ENCODE measurements at places on chromosomes 2 and 18.
A peak's percentile ranks its signal among the peaks of the same experiment; 100 is the strongest.

- no peak for DNase-seq
Observed at GRCh38 chr2:38251940-38252339, 125.1 kb downstream of the ATL2 start.

DNA sequence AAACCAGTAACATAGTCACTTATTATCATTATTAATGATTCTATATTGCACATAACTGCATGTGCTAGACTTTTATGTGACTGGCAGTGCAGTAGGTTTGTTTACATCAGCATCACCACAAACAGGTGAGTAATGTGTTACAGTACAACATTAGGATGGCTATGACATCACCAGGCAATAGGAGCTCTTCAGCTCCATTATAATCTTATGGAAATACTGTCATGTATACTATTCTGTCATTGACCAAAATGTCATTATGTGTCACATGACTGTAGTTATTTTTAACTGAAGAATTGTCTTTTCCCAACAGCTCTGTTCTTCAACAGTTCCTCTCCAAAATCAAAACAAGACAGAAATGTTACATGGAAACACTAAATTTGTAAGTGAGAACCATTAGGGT is 96.3 kb downstream of the C18orf54 start:
- DNase-seq: no peak

GRCh38 chr18:56538746-56539145 is 99.6 kb downstream of the TXNL1 start:
- DNase-seq: no peak

GRCh38 chr2:64773461-64774118 is 119.9 kb upstream of the SERTAD2 start:
- no peak for DNase-seq

DNA sequence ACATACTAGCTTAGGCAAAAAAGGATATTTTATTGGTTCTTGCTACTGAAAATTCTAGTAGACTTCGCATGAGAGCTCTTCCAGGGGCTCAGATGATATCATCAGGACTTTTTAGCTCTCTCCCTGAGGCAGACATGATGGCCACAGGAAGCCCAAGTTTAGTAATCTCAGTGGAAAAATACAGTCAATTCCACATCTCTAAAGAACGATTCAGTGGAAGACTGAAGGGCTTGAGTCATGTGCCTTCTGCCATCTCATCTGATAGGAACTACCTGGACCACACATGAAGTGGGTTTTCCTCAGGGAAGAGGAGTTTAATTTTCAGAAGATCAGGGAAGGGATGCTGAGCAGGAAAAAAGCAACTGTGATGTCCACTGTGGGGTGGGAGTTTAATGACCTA is 117.3 kb downstream of the TTC27 start:
- DNase-seq: no peak

GRCh38 chr2:98895901-98896300 is 40.1 kb downstream of the CRACDL start:
- no peak for DNase-seq

- DNase-seq: no peak
Observed at GRCh38 chr2:221380062-221380461, 192.0 kb downstream of the EPHA4 start.

- no peak for DNase-seq
Observed at GRCh38 chr18:22267225-22267624, 97.8 kb downstream of the GATA6 start.

DNA sequence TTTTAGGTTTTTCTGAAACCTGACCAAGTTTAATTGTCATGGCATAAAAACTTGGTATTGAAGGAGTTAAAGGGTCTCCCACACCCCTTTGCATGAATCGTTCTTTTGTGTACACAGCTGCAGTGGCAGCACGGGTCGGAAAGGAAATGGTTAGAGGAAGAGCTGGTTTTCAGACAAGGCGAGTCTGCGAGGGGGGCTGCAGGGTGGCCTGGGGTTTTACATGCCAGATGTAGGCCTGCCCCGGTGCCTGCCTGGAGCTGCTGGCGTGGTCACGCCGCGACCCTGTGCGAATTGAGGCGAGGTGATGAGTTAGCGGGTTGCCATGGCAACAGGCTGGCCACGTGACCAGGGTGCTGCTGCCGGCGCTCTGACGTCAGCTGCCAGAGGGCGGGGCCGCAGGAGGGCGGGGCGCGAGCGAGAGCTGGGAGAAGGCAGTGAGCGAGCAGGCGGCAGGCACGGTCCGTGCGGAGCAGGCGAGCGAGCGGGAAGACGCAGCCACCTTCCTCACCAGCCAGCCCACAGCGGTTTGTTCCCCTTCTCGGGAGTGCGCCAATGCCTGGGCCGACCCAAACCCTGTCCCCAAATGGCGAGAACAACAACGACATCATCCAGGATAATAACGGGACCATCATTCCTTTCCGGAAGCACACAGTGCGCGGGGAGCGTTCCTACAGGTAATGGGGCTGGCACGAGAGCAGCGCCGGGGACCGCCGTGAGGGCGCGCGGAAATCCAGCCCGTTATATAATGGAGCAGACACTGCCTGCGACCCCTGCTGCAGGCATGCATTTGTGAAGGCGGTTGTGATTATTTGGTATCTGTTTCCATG is at the start of gene MAPRE2:
Gene MAPRE2, plus strand, starts transcription at position 426 of the 827 bp plus-strand sequence. Its CDS starts 127 bp downstream, at position 553.
- peak; percentile 61 for DNase-seq

GRCh38 chr18:21857871-21858270 is 117.3 kb downstream of the MIB1 start:
- DNase-seq: no peak

DNA sequence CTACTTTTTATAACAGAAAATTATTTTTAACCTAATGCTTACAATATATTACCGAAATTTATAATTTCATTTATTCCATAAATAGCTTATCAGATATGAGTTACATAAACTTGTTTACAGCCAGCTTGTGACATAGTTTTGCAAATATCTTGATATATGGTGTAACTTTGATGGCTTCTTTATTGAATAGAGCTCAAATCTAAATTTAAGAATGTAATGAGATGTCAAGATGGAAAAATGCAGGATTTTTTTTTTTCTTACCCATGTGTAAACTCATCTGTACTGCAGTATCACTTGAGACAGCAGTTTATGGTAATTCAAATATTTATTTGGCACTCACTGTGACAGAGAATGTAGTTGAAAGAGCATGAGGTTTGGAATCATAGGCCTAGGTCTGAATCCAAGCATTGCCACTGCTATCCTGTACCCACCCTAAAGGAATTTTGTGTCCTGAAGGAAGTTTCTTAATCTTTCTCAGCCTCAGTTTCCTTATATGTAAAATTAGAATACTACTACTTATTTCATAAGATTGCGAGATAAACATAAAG is 3.8 kb downstream of the CREB1 start:
- no peak for DNase-seq

DNA sequence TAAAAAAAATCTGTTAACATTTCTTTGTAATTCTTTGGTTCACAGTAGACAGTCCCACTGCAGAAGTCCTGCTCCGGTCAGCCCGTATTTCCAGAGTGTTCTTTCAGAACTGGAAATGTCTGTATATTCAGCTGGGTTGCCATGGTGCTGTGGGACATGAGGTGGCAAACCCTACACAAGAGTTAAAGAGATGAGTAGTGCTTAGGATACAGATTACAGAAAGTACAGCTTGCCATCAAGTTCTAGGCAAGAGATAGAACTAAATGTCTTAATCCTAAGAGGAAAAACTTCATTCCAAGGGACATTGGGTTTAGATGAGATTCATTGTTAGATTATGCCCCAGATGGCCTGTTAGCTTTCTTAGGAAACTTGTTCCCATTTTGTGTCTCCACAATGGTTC is 60.1 kb downstream of the FMNL2 start:
- no peak for DNase-seq

DNA sequence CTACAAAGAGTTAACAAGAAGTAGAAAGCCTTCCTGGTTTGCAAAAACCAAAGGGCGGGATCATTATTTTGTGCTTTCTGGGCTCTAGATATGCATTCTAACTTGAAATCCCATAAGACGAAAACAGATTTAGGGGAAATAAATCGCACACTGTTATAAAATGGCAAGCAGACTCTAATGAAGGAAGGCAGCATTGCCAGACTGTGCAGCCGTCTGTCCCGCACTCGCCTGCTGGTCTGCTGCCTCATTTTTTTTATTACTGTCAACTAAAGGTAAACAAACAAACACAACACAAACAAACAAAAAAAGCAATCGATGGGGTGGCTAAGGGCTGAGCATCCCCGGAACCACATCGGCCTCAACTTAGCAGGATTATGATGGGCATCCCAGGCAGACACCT is 24.4 kb downstream of the ZNF521 start:
- no peak for DNase-seq

GRCh38 chr2:226497146-226497909 is 302.3 kb downstream of the IRS1 start:
- no peak for DNase-seq

DNA sequence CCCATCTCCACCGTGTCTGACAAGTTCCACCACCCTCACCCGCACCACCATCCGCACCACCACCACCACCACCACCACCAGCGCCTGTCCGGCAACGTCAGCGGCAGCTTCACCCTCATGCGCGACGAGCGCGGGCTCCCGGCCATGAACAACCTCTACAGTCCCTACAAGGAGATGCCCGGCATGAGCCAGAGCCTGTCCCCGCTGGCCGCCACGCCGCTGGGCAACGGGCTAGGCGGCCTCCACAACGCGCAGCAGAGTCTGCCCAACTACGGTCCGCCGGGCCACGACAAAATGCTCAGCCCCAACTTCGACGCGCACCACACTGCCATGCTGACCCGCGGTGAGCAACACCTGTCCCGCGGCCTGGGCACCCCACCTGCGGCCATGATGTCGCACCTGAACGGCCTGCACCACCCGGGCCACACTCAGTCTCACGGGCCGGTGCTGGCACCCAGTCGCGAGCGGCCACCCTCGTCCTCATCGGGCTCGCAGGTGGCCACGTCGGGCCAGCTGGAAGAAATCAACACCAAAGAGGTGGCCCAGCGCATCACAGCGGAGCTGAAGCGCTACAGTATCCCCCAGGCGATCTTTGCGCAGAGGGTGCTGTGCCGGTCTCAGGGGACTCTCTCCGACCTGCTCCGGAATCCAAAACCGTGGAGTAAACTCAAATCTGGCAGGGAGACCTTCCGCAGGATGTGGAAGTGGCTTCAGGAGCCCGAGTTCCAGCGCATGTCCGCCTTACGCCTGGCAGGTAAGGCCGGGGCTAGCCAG is 1.2 kb downstream of the ONECUT2 start:
- no peak for DNase-seq

- DNase-seq: no peak
Observed at GRCh38 chr2:137185378-137186078, 420.2 kb downstream of the THSD7B start.

- no peak for DNase-seq
Observed at GRCh38 chr2:132651115-132652045, 18.6 kb downstream of the LYPD1 start.

DNA sequence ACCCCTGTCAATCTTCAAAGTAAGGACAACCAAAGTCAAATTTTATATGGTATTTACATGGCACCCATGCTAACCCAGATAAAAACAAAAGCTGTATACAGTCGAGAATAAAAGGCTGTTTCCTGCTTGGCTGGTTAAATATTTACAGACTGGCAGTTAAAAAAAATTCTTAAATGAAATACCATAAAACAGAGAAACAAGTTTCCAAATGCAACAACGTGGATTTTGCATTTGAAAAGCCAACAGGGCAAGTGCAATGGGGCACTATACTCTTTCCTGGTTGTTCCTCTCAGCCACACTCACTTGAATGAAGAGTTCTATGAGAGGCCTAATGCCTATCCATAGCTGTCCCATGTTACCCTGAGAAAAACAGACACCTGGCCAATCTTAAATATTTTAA is 6.1 kb upstream of the NR4A2 start:
- no peak for DNase-seq

GRCh38 chr2:69946351-69947324 is 14.8 kb downstream of the ASPRV1 start:
- no peak for DNase-seq

GRCh38 chr2:34365932-34366331 is 766.8 kb upstream of the FAM98A start:
- DNase-seq: no peak

GRCh38 chr2:95379371-95379831 is 23.1 kb upstream of the FAHD2A start:
- DNase-seq: no peak

- DNase-seq: no peak
Observed at GRCh38 chr2:161415034-161415986, 787 bp upstream of the TBR1 start.

Measured in NCI-H187 treated with DMSO at 0.1 percent for 48 hours (cell line).